Activated T-helper 1 cell treated with anti-CD3 and anti-CD28 coated beads, Interleukin-2, amount 50 U/mL, for 16 hours (primary cell): ENCODE measurements at places on chromosomes 7 and 10.

DNA sequence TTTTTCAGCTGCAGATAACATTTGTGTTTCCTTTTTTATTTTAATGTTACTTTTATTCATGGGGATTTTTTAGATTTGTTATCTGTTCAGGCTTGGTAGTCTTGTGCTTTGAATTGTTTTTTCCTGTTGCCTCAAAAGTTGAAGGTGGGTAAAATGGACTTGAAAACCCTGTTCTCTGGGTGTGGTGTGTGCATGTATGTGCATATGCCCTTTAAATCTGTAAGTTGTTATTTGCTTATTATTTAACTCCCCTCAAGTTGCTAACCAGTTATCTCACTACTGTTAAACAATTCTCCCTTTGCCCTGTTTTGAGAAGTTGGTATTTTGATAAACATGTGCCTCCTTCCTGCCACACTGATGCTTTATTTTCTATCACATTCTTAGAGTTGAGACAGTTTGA lies 30.6 kb downstream of the TSPAN14 start:
- no peak for DNase-seq

DNA sequence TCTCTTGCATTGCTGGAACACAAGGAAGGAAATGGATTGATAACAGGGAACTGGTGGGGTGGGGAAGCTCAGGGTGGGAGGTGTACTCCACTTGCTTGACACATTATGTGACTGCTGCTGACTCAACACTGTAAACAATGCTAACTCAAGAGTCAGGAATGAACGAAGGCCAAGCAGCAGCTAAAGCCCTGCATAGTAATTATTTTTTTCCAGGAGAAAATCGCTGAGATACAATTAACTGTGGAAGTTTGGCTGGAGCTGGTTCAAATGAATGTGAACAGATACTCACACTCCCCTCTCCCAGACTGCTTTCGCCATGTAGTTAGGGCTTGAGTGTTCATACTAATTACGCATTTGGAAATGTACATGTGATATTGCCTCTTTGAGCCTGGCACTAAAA lies 170.9 kb upstream of the AOAH start:
- DNase-seq: no peak

DNA sequence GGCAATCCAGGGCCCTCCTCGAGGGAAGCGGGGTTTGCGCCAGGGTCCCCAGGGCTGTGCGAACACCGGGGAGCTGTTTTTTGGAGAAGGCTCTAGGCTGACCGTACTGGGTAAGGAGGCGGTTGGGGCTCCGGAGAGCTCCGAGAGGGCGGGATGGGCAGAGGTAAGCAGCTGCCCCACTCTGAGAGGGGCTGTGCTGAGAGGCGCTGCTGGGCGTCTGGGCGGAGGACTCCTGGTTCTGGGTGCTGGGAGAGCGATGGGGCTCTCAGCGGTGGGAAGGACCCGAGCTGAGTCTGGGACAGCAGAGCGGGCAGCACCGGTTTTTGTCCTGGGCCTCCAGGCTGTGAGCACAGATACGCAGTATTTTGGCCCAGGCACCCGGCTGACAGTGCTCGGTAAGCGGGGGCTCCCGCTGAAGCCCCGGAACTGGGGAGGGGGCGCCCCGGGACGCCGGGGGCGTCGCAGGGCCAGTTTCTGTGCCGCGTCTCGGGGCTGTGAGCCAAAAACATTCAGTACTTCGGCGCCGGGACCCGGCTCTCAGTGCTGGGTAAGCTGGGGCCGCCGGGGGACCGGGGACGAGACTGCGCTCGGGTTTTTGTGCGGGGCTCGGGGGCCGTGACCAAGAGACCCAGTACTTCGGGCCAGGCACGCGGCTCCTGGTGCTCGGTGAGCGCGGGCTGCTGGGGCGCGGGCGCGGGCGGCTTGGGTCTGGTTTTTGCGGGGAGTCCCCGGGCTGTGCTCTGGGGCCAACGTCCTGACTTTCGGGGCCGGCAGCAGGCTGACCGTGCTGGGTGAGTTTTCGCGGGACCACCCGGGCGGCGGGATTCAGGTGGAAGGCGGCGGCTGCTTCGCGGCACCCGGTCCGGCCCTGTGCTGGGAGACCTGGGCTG lies 26.0 kb downstream of the PRSS2 start:
- no peak for DNase-seq

DNA sequence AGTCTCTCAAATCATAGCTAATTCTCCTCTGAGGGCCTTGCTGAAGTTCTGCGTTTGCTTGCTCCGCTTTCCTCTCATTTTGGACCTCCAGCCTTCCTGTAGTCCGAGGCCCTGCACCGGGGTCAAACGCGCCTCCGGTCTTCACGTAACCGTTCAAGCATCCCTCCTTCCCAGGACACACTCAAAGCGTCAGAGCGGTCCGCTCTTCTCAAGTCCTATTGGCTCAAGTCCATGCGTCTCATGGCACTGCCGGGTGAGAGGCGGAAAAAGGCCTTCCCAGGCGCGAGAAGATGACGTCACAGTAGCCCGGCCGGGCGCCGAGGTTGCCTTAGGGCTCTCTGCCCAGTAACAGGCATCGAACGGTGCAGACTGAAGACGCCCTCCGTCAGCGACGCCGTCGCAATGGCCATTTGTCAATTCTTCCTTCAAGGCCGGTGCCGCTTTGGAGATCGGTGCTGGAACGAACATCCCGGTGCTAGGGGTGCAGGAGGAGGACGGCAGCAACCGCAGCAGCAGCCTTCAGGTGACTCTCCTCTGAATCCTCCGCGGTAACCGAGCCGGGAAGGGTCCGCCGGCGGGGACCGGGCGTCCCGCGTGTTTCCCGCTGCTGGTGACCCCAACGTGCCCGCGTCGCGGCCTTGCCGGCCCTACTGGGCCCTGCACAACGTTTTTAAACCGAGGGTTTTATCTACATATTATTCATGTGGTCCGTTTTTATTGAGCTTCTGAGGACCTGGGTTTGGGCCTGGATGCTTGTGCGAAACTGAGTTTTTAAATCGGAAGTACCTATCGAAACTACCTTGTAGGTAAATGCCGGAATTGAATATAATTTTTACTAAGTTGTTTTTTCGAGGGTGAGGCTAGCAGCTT lies at the start of gene NUP42:
Gene NUP42 (plus strand): TSS at position 365 of the 870 bp plus-strand sequence. CDS start 38 bp downstream, at position 403.
- DNase-seq: peak; percentile 91

DNA sequence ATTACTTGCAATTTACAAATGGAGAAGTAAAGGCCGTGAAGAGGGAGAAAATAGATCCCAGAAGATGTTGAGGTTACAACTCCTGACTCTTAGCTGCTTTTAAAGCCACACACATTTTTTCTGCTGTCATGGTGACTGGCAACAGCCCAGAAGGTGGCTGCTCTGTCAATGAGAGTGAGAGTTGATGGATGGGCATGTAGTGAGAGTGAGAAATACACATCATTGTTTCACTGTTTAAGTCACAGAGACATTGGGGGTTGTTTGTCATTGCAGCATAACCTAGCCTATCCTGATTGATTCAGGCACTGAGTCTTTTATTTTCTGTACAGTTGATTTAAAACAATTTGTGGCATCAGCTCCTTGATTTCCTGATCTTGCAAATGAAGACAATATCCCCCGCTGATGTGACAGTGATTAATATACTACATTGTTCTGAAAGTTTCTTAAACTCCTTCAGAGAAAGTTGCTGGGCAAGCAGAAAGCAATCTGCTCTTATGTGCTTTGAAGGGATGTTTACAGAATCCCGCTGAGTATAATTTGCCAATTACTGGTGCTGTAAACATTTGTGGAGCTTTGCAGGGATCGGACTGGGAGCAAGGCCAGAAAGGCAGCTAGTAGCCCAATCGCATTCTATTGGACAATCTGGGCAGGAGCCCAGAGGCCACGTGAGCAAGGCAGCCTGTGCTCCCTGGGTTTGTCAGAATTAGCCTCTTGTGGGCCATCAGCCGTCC lies 229.6 kb downstream of the PRPF18 start:
- no peak for DNase-seq

DNA sequence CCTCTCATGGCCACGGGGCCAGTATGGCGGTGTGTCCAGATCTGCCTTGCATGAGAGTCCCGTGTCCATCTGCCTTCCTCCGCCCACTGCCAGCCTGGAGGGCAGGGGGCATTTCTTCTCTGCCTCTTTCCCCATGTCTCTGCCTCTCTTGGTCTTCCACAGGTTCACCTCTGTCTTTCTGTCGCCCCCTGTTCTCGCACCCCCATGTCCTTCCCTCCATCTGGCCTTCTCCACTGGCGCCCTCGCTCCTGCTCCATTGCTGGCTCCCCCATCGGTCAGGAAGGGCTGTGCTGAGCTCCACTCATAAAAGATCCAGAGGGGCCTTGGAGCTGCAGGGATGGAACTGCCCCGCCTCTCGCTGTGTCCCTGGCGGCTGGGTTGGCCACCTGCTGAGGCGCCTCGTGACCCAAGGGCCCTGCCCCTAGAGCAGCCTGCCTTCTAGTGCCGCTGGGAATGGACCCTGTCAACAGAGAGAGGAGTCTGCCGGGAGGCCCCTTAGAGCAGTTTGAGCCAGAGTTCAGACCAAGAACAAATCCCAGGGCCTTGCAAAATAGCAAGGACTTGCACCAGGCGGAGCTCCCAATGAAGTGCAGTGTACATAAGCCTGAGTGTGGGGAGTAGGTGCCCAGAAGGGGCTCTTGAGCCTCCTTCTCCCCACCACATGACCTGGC lies 42.0 kb downstream of the GOLGA7B start:
- DNase-seq: no peak

DNA sequence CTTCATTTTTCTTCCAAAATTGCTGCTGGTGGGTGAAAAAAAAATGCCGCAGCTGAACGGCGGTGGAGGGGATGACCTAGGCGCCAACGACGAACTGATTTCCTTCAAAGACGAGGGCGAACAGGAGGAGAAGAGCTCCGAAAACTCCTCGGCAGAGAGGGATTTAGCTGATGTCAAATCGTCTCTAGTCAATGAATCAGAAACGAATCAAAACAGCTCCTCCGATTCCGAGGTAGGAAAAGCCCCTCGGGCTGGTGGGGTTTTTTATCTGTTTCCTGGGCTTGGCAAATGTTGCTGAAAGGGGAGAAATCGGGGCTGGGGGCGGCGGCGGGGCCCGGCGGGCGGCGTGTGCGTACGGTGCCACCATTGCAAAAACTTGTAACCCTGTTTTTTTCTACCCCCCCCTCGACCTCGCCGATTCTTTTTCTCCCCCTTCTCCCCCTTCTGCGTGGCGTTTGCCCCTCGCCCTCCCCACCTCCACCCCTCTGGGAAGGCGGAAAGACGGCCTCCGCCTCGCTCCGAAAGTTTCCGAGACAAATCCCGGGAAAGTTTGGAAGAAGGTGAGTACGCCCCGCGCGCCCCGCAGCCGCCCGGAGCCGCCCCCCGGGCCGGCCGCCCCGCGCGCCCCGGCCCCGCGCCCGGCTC lies 789 bp downstream of the TCF7L2 start:
- DNase-seq: no peak

DNA sequence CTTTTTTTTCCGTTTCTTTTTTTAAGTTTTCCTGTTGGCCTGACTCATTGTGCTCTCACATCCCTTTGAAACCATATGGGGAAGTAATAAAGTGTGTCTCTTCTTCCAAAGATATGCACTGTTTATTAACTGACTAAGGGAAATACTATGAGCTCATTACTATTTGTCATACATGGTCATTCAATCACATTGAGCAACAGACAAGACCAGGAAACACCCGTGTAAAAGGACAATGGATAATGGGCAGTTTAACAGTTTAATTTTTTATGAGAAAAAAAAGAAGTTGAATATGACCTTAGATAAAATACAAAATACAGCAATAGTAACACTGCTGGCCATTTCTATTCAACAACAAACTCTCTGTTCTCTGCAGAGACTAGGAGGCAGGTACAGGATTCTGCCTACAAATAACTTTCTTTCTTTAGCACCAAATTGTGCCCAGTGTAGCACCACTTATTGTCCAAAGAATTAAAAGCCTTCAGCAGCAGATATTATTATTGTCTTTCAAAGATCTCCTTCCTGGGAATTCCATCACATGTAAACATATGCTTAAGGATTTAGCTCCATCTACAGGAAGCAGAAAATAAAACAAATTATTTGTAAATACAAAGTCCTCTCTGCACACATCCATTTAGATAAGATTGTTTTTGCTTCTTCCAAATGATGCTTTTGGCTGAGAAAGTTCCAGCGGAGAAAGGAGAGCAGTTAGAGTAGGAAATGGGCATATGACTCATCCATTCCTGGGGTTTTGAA lies 55.0 kb upstream of the AKR1E2 start:
- no peak for DNase-seq

DNA sequence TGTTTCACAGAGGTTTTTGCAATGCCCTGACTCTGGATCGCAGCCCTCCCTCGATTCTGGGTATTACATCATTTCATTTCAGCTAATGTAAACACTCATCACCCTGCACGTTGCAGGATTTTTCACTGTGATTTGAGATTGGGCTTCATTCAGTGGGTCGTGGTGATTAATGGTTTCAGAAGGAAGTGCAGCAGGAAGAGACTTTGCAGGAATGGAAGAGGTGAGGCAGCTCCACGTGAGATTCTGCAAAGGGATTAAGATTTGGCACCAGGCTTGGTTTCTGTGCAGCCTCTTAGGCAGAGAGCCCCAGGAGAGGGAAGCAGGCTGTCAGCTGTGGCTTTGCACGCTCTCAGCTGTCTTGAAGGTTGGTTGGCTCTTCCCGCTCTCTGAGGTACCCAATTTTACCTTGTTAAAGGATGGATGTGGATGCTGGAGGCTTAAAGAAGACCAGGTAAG lies 95.2 kb downstream of the PLCE1 start:
- no peak for DNase-seq

GRCh38 chr7:121306565-121306964 lies 22.2 kb upstream of the WNT16 start:
- no peak for DNase-seq

DNA sequence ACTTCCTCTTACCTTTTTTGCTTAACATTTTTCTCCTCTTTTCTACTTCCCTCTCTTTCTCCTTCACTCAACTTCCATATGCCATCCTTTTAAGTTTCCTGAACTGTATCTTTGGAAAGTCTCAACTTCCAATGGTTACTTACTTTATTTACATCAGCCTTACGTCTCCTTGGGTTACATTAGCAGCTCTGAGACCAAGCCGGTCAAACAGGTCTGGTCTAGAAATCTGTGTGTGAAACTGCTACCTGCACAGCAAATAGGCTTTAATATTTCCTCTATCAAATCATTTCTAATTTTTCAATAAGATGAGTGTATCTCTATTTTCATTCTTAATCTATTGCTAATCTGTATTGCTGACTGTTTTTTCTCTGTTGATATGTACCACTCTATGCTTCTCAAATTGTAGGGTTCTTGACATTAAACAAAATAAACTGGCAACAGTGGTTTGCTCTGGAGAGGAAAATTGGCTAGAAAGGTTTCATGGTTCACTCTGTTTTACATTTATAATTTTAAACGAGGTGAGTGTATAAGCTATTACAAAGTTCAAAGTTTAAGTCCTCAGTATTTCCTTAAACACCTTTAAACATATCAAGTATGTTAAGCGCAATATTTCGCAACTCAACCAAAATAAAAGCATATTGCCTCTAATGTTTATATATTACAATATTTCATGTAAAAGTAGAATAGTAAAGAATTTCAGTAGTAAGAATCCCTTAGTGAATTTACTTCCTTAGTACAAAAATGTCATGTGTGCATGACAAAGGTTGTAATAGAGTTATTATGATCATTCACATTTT lies 3.6 kb upstream of the SEMA3C start:
- no peak for DNase-seq
